ENCODE measurements at places on chromosomes 2 and 18. TPM values are rescaled to one million over a fixed set of nuclear protein-coding genes. Genes with fewer than 3 reads are reported as not detected.

The TEKT4 gene
- 0.39 TPM for total RNA-seq

The TLX2 gene
- total RNA-seq: 1.2 TPM

The EMILIN2 gene
- total RNA-seq: 25.3 TPM

The SIX3 gene
- total RNA-seq: not detected

The ACMSD gene
- total RNA-seq: not detected

Data from T-helper 1 cell treated with Interleukin-12 subunit alpha and Interleukin-12 subunit beta and Interleukin-4 antibody, amounts not matched to agents 30 ng/mL and 1 ng/mL, for 36 hours (primary cell).